ENCODE measurements at places on chromosomes 6 and 20.

GRCh38 chr6:64815718-64816117 is 891.3 kb downstream of the EYS start:
- no peak for DNase-seq

- peak; percentile 61 for DNase-seq
These were observed 42.0 kb upstream of the LY86 start for GRCh38 chr6:6546318-6547109.

DNA sequence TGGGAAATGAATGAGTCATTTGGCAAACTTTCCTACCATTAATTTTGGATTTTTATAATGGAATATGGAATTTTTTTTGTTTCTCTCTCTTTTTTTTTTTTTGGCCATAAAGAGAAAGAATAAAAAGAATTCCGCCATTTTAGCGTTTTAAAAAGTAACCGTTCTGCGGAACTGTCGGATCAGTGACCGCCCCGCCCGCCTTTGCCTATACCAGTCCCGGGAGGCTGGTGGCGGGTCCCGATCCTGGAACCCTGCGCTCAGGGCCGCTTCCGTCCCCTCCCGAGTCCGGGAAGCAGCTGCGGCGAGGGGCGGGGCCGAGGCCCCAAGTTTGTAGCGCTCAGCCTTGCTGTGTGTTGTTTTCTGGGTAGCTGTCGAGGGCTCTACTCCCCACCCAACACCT is 609 bp downstream of the L3MBTL1 start:
- DNase-seq, result peak; percentile 25

DNA sequence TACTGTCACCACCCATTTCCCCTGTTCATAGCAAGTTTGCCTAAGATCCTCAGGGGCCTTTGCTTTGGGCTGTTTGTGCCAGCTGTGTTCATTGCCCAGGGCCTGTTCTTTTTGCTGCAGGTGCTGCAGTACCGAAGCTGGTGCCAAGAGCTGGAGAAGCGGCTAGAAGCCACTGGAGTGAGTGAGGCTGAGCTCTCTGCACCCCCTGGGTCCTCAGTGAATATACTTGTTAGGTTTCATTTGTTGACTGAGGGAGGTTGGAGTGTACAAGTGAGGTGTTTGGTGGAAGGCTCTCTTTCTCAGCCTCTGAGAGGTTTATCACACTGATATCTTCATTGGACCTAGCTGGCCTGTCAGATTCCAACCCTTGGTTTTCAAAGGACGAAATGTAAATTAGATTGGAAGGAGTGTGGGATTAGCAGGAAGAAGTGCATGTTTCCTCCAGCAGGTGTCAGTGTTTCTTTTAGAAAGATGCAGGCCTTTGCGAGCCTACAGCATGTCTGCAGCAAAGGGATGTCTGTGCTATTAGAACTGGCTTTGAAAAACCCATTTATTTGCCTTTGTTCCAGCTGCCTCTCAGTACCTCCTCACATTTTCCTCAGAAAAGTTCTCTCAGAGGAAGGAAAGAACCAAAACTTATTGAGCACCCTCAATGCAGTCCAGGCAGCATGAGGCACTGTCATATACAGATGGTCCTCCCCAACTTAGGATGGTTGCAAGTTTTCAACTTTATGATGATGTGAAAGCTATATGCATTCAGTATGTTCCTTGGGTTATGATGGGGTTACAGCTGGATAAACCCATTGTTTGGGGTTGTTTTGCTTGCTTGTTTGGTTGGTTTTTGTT is 8.3 kb downstream of the CEP250 start:
- peak; percentile 65 for DNase-seq

- no peak for DNase-seq
These were observed 8.7 kb upstream of the PDE7B start for GRCh38 chr6:135842618-135843392.

DNA sequence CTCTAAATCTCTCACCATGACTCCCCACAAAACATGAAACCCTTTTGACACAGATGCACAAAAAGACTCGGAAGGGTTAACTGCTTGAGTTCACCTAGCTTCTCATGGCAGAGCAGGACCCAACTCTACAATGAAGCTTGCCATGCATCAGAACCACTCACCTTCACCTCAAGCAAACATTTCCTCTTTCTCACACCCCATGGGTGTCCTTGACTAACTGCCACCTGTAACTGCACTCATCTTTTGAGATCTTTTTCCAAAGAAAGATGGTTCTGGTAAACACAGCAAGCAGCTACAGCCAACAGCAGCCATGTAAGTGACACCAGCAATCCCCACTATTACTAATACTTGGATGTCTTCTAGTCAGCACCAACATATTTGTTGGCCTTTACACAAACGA is 76.5 kb downstream of the EFHC1 start:
- DNase-seq, result no peak

DNA sequence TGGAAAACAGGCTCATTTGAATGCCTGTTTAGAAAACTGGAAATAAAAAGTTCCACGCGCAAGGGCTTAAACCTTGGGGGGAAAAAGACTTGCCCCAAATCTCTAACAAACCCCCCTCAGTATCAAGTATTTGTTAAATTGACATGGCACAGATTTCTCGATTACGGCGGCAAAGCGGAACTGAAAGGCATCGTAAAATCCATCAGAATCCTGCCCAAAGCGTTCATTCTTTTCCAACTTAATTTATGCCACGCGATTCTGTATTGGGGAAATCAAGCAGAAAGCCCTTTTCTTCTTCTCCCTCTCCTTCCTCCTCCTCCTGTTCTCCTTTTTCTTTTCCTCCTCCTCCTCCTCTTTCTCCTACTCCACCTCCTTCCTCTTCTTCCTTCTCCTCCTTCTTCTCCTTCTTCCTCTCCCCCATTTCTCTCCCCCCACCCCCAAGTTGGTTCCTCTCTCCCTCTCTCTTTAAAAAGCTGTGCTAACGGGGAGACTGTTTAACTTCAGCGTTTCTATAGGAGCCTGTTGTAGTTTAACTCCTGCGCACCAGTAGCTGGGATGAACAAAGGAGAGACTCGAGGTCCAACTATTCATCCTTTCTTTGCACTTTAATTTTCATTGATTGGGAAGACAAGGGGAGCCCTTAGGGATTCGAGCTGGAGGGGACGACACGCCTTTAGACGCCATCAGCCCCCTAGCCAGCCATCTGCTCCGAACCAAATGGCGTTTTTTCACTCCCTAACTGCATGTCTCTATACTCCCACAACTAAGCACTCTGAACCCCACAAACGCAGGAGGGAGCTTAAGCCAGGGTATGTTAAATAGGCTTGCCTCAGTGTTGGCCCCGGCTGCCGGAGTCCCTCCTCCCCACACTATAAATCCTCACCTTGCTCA is 2.7 kb upstream of the DLL1 start:
- no peak for DNase-seq

- no peak for DNase-seq
These were observed 37.8 kb downstream of the MUC22 start for GRCh38 chr6:31048099-31048498.

DNA sequence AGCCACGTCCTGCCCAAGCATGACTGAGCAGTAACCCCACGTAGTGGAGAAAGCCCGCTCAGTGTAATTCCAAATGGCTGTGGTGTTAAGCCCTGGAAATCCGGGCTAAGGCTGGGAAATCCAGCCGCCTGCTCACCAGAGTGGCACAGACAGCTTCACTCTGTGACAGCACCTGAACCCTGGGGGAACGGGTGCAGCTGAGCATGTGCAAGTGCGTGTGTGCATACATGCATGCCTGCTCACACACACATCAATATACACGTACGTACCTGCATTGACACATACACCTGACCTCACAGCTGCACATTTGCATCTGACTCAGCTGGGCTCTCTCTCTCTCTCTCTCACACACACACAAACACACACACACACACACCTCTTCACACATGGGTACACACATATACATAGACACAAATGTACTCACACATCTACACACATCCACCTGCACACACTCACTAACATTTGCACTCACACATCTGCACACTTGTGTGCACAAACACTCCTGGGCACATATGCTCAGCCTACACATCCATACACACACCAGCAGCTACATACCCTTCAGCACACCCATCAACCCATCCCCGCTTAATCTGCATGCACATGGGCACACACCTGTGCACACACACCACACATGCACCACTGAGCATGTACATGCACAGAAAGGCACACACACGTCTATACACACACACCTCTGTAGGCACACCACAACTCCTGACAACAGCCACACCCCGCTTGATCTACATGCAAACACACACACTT is 114.1 kb downstream of the GRM4 start:
- no peak for DNase-seq

DNA sequence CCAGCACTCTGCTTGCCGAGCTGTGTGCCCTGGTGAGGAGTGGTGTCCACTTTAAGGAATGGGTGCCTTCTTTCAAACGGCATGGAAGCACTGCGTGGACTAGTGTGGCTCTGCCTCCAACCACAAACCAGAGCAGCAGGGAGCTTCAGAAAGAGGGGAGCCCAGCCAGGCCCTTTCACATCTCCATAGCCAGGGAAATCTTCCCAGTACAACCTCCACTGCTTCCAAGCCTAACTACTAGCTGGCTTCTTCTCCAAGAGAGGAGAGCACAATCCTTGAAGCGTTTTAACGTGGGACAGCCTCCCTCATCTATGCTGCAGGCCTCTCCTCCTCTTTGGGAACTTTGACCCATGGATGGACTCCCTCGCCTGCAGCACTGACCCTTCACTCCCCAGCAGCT is 26.7 kb downstream of the TNXB start:
- DNase-seq, result no peak

DNA sequence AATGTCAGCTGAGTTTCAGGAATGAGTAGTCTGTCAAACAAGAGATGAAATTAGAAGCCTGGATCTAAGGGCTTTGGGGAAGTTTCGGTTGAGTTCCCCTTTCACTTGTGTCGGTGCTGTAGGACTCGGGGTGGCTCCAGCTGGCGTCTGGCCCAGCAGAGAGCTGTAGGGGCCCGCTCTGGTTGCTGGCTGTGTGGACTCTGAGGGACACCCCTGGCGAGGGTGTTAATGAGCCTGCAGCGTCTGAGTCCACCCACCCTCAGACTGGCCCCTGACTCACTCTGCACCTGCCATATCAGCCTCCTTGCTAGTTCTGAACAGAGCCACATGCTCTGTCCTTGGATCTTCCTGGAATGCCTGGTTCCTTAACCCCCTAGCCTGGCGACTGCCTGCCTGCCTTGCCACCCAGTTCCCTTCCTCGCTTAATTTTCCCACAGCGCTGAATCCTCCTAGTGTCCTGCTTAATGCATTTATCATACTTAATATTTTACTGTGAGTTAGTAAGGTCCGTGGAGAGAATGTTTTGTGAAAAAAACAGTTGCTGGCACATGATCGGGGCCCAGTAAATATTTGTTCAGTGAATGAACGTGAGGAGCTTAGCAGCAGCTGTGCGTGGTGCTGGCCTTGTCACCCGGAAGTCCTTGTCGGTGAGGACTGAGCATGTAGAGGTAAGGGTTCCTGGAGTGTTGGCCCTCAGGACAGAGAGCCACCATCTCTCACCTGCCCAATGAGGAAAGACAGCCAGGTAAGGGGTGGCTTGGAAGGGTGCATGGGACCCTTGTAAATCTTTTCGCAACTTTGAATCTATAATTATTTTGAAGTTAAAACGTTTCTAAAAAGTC is 1.6 kb downstream of the DNAJC5 start:
- DNase-seq, result peak; percentile 46

DNA sequence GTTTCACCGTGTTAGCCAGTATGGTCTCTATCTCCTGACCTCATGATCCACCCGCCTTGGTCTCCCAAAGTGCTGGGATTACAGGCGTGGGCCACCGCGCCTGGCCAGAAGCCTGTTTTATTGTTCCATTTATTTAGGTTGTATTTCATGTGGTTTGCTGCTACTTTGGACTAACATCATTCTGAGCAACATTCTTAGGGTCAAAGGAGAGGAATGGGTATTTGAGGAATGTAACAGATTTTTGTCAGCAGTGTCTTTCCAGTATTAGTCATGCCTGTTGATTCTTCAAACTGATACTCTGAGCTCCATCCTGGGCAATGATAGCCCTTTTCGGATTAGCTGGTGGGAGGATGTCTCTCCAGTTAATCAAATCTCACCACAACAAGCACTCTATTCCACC is 213.0 kb upstream of the CITED2 start:
- DNase-seq, result no peak

DNA sequence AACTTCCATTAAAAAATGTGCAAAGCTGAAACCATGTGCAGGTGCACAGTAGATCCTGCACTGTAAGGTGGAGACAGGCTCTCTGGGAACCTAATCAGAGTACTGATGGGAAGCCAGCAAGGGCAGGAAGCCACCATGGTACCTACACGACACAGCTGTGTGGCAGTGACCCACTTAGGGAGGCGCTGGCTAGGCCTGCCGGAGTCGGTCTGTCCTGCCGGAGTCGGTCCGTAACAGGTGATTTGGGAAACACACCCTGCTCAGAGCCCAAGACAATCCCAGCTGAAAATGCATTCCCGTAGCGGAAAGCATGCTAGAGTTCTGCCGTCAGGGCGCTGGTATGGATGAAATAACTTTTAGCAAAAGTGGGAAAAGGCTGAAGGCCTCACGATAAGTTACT is 17.2 kb downstream of the TXNDC5 start:
- DNase-seq, result no peak

- DNase-seq, result no peak
These were observed 164.4 kb downstream of the SIM1 start for GRCh38 chr6:100300221-100300736.

DNA sequence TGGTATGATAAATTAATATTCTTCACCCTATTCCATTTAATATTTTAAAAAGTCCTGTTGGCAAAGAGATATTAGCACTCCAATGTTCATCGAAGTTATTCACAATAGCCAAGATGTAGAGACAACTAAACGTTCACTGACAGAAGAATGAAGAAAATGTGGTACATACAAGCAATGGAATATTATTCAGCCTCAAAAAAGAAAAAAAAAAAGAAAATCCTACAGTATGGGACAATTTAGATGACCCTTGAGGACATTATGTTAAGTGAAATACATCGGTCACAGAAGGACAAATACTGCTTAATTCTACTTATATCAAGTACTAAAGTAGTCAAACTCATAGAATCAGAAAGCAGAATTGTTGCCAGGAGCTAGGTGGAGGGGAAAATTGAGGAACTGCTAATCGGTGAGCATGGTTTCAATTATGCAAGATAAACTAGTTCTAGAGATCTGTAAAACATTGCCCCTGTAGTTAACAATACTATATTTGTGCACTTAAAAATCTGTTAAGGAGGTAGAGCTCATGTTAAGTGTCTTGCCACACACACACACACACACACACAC is 4.7 kb downstream of the GCLC start:
- DNase-seq, result no peak

Data from stimulated activated CD4-positive, alpha-beta T cell treated with anti-CD3 and anti-CD28 coated beads, Interleukin-15, amount 100 ng/mL, for 24 hours (primary cell).